ENCODE measurements at places on chromosomes 6 and 20.
A peak's percentile ranks its signal among the peaks of the same experiment; 100 is the strongest.

- DNase-seq: peak; percentile 88
These were observed 68.2 kb downstream of the RAB44 start for GRCh38 chr6:36765594-36766398.

DNA sequence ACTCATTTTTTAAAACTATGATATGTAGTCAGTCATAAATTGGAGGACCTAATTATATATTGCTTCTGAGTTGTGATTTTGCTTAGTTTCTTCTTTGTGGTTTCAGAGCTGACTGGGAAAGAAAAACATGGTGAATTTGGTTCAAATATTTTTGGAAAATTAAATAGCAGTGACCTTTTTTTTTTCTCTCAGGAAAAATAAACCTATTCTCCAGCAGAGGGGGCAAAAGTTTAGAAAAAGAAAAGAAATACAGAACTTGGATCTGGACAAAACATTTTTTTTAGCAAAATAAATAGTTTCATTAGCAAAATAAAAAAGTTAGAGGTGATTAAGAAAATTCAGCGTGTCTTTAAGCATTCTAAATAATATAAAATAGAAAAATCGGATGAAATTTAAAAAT lies 10.2 kb downstream of the COL10A1 start:
- DNase-seq: no peak

GRCh38 chr6:112562301-112563231 lies 215.4 kb downstream of the RFPL4B start:
- DNase-seq: no peak

GRCh38 chr20:41072915-41073314 lies 44.3 kb downstream of the TOP1 start:
- DNase-seq: no peak

DNA sequence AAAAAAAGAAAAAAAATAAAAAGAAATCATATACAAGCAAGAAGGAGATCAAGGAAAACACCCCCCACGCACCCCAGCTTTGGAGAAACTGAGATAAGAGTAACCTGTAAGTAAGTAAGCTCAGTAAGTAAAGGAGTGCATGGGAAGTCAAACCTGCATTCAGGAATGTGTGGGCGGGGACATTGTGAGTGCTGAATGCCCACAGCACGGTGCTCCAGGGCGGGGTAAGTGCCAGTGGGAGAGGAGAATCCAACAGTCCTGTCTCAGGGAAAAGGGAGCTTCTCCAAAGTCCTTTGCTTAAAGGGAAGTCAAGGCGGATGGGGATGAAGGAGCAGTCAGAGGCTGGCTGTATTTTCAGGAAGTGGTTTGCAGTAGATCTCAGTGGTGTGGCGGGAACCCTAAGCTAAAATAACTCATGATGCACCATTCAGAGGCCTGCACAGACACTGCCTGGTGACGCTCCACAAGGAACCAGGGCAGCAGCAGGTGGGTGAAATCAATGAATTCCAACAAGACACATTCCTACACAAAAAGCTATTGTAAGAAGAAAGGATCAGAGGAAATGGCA lies 368.0 kb downstream of the QKI start:
- DNase-seq: peak; percentile 51

- DNase-seq: no peak
These were observed 17.2 kb downstream of the SNX14 start for GRCh38 chr6:85576476-85576875.

DNA sequence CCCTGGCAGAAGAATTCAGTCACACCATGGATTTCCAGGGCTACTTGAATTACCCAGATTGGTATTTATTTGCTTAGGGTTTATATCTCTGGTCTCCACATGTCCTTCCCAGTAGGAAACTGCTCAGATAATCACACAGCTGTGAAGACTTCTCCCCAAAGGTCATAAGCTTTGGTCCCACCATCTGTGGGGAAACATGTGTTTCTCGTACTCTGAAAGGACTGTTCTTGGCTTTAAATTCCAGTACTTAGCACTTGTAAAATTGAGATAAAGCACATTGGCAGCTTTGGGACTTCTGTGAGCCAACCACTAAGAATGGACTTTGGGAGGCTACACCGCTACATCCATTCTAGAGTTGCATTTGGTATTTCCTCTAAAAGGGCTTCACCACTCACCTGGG lies 205.3 kb upstream of the FOXA2 start:
- DNase-seq: no peak

- DNase-seq: no peak
These were observed 1.2 kb downstream of the SYNCRIP start for GRCh38 chr6:85641522-85641896.
